ENCODE measurements at places on chromosomes 16 and 17.

- DNase-seq: no peak
These were observed 67.4 kb downstream of the SLC39A11 start for GRCh38 chr17:73025041-73025560.

DNA sequence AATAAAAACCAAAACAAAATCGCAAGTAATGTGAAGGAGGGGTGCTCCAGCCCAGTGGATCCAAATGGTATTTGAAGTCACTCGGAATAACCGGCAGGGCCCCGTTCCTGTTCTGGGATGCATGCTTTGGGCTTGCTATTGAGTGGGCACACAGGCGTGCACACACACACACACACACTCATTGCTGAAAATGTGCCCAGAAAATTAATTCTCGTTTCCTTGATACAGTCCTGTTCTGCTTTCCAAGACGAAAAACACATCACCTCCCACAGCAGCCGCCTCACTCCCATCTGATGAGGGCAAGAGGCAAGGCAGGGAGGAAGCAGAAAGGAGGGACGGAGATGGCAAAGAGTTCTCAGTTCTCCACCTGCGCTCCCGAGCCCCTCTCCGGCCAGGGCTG, 62.2 kb upstream of the SDK2 start:
- DNase-seq: no peak

DNA sequence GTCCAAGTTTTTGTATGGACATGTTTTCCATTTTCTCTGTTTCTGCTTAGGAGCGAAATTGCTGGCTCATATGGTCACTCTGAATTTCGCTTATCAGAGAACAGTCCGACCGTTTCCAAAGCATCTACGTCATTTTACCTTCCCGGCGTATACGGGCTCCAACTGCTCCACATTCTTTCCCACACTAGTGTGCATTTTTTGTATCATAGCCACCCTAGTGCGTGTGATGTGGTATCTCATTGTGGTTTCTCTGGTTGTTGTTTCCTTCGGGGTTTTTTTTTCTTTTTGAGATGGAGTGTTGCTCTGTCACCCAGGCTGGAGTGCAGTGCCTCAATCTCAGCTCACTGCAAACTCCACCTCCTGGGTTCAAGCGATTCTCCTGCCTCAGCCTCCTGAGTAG, 31.0 kb upstream of the BHLHA9 start:
- no peak for DNase-seq

GRCh38 chr17:78864117-78864516, 23.5 kb upstream of the USP36 start:
- DNase-seq: no peak

- no peak for DNase-seq
These were observed 23.6 kb upstream of the NLRP1 start for GRCh38 chr17:5607946-5608345.

- no peak for DNase-seq
These were observed 1.8 kb downstream of the SPECC1 start for GRCh38 chr17:20010936-20011335.

DNA sequence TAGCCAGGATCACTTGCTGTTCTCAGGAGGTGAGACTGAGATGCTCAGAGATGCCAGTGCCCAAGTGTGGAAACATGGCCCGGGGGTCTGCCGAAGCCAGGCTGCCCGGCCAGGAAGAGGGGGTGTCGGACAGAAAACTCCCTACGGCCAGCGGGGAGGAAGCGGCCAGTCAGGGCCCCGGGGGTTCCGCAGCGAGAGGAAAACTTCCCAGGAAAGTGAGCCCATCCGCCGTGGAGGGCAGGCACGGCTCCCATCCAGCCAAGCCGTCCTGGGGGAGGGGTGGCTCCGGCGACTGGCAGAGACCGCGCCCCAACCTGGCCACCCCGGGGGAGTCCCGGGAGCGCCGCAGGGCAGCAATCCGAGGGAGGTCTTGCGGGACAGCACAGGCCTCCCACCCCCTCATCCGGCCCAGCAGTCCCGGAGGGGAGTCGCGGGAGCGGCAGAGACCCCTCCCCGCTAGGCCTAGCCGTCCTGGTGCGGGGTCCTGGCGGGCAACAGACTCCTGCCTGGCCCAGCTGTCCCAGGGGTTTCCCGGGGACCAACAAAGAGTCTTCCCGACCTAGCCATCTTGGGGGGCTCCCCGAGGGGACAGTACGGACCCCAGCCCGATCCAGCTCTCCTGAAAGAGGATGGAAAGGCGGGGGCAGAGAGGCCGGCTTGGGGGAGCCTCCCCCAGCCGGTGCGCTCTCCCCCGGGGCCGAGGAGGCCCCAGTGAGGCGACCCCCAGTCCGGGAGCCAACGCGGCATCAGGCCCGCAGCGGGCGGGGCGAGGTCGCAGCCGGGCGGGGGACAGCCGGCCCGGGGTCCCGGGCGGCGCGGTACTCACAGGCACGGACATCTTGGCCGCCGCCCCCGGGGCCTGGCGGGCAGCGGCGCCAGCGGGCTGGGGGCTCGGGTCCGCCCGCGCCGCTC, 13.8 kb upstream of the BCAR1 start:
- DNase-seq: no peak

DNA sequence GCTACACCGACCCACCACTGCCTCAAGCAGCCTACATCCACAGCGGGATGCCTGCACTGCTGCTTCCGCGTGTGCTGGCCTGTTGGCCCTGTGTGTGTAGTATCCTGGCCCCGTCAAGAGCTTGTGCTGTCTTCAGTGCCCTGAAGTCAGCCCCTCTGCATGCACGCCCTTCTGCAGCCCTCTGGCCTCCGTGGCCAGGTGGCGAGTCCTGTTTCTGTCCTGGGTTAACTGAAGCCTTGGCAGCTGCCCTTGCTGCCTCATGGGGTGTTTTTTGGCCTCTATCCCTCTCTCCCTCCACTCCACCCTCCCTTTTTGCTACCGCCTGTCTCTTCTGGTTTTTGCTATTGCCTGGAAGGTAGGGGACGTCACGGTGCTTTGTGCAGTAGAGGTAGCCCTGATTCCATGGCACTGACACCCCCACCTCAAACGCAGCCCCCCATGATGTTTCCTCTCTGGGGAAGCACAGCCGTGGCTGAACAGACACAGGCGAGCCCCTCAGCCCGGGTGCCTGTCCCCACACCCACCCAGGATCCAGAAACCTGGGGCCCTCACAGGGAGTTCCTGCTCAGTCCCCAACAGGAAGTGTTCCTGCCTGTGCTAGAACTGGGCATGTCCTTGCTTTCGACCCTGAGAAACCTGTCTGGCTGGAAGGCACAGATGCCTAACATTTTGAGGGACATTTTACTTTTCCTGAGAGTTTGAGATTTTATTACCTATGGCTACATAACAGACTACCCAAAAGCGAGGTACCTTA, 18.8 kb upstream of the AMZ2 start:
- no peak for DNase-seq

DNA sequence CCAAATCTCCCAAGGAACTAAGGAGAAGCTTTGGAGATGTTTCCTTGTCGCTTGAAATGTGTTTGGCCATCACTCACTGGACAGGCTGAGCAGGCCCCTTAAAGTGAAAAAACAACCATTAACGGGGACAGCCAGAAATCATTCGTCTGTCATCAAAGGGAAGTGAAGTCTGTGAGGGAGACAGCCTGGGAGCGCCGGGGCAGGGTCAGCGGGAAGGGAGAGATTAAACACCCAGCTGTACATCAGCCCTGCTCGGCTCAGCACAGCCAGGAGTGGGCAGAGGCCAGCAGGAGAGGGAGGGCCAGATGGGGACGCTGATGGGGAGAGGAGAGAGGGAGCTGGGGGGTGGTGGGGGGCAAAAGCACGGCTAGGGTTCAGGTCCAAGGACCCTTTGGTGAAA, 105.1 kb downstream of the SDK2 start:
- DNase-seq: no peak

DNA sequence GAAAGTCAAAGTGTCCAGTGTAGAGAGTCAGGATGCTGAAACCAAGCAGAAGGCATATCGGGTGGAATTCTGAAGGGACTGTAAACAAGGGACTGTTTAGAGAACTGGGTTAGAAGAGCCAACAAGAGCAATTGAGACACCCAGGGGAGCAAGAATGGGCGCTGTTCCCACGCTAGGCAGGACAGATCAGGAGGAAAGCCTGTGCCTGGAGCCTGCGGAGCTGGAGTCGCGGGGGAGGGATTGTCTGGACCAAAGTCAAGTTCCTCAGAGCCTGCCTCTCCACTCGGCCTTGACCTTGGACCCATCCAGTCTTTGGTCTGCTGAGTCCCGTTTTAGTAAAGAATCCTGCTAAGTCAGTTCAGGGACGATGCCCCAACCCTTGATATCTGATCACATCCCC, 14.7 kb upstream of the KLHL36 start:
- no peak for DNase-seq

GRCh38 chr17:42016941-42017865, at the start of gene DNAJC7:
Gene DNAJC7 (minus strand): TSS chr17:42017439. CDS start chr17:42017416, 23 bp downstream.
- peak; percentile 73 for DNase-seq

GRCh38 chr16:78946556-78946955, 654.0 kb downstream of the MAF start:
- DNase-seq: no peak

DNA sequence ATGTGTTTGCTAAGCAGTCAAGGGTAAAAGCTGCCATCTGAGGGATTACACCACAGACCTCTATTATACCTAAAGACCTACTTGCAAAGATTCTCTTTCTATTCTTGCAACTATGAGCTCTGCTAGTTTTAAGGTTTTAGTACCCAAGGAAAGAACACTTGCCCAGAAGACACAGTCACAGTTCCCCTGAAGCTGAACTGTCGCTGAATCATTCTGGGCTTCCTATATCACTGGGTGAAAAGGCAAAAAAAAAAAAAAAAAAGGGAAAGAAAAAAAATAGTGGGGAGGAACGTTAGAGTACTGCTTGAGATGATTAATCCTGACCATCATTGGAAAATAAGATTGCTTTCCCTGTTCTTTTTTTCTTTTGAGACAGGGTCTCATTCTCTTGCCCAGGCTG, 37.9 kb downstream of the LYRM1 start:
- no peak for DNase-seq

DNA sequence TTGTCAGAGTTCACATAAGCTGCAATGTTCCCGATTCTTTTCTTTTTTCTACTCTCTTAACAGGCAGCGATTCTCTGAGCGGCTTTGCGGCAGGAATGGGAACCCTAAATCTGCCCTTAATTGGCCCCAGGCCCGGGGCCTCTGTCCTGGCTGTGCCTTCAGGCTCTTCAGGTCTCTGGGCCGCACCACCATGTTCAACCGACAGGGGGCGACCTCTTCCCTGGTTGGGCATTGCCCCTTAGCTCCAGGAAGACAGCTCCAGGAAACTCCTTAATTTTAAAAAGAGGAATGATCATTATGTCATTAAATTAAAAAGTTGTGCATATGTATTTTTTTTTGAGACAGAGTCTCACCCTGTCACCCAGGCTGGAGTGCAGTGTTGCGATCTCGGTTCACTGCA, 20.3 kb downstream of the CACNG5 start:
- DNase-seq: no peak

- DNase-seq: peak; percentile 44
These were observed 3.9 kb downstream of the VPS35L start for GRCh38 chr16:19559242-19559910.

DNA sequence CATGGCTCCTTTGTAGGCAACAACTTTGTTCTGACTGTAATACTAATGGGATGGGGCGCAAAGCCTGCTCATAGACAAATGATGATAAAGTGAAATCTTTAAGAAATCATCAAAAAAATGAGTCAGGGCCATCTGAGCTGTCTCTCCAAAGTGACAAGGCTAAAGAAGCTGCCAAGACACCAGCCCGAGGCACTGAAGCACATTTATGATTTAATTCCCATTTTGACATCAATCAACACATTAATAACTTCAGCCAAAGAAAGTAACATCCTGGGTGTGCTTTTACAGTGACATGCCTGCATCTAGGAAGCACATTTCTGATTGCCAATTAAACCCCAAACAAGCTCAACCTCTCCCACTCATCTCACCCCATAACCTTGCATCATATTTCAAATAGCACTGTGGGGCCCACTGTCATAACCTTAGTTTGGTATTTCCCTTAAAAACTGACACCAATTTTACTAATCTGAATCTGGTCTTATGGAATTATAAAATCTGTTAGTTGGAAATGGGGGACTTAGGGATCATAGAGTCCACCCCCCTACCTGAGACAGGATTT, 676.6 kb downstream of the TOX3 start:
- DNase-seq: no peak

- DNase-seq: peak; percentile 72
These were observed 7.0 kb upstream of the TMIGD1 start for GRCh38 chr17:30340801-30341356.

DNA sequence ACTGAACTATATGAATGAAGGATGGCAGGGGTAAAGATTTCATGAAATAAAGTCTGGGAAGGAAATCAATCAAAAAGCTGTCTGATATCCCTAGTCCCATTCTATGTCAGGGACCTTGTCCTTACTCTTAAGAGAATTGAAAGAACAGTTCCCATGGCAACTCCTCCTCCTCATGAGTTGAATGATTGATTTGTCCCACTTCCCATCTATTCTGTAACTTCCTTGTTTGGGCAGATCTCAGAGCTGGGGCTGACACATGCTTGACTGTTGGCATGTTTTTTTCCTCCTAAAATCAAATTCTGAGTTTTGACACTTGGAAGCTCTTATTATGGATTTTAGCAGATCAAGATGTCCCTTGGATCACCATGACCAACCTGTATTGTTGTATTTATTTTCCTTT, 1138.6 kb upstream of the CDH8 start:
- no peak for DNase-seq

DNA sequence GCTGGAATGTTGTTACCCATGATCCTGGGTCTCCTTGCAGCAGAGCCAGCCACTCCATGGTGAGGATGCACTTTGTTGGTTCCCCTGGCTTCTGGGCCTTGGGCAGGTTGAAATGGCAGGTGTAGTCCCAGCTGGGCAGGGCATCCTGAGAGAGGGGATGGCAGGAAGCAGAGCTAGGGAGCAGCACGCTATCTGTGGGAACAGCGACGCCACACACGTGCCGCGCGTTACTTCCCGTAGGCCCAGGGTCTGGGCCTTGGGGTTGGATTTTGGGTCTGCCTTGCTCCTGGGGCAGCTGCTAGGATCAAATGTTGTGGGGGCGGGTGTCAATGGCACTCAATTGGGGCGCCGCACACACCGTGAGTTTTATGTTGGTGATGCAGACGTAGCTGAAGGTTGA, 368.0 kb downstream of the CPPED1 start:
- no peak for DNase-seq

- peak; percentile 72 for DNase-seq
These were observed 217.8 kb upstream of the GSE1 start for GRCh38 chr16:85395207-85395912.

GRCh38 chr17:36993227-36993626, 44.5 kb downstream of the AATF start:
- DNase-seq: no peak

DNA sequence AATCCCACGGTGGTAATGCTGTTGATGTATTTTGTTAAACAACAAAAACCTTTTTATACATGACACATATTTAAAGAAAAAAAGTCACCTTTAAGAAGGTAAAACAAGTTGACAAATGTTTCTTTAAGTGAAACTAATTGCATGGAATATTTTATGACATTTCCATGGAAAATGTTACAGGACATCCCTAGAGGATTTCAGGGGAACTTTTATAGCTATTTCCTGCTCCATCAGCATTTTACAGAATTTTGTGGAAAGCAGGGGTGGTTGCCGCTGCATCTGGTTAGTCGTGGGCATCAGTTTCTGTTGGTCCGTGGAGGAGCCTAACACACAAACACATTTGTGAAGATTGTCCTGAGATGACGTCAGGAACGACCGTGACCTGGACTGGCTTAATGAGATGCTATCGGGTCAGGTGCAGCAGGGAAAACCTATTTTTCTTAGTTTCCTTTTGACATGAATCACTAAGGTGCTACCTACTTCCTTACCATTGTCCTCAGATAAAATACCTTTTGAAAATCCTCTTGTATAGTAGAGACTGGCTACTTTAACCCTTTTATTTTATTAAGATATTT, 305.1 kb downstream of the MAP2K6 start:
- no peak for DNase-seq
